ENCODE measurements at places on chromosomes 3 and 15.

DNA sequence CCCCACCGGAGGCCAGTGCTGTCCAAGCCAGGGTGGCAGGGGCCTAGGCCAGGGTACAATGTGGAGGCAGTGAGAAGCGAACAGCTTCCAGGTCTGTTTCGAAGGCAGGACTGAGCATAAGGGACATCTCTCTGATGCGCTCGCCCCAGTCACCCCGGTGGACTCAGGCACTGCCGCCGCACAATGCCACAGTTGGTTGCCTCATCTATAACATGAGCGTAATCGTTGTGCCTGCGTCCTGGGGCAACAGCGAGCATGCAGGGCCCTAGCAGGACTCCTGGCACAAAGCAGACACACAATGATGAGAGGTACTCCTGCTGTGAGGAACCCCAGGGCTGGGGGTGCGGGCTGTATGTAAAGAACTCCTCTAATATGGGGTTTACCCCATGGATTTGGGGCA lies 14.1 kb downstream of the HRH1 start:
- no peak for DNase-seq
- no peak overlapping the region for H3K27ac ChIP-seq
- H3K4me3 ChIP-seq: no peak overlapping the region
- H3K36me3 ChIP-seq: no peaks in the 10 kb centered on the region
- H3K4me1 ChIP-seq: no peaks in the 10 kb centered on the region
- H3K27me3 ChIP-seq: no peaks in the 10 kb centered on the region

GRCh38 chr3:78178740-78179363 lies 1139.0 kb downstream of the ROBO2 start:
- H3K27ac ChIP-seq: no peak overlapping the region
- no peak overlapping the region for H3K4me3 ChIP-seq
- DNase-seq: no peak
- no peaks in the 10 kb centered on the region for H3K36me3 ChIP-seq

- no peaks in the 10 kb centered on the region for H3K27me3 ChIP-seq
- H3K4me1 ChIP-seq: no peaks in the 10 kb centered on the region
- H3K4me3 ChIP-seq: no peak overlapping the region
- DNase-seq: no peak
- H3K36me3 ChIP-seq: no peaks in the 10 kb centered on the region
- H3K27ac ChIP-seq: no peak overlapping the region
These were observed 148.0 kb upstream of the MBNL1 start for GRCh38 chr3:152120601-152121269.

- no peaks in the 10 kb centered on the region for H3K36me3 ChIP-seq
- H3K27me3 ChIP-seq: no peaks in the 10 kb centered on the region
- no peaks in the 10 kb centered on the region for H3K4me1 ChIP-seq
- H3K4me3 ChIP-seq: no peak overlapping the region
These were observed 6.4 kb downstream of the TMCO5A start for GRCh38 chr15:37940876-37941275.

GRCh38 chr3:8353364-8353763 lies 148.3 kb upstream of the LMCD1 start:
- H3K36me3 ChIP-seq: no peaks in the 10 kb centered on the region
- DNase-seq: no peak
- H3K27me3 ChIP-seq: no peaks in the 10 kb centered on the region
- no peaks in the 10 kb centered on the region for H3K4me1 ChIP-seq
- no peak overlapping the region for H3K4me3 ChIP-seq
- H3K27ac ChIP-seq: no peak overlapping the region

- H3K27me3 ChIP-seq: peaks cover 3% of the 10 kb centered on the region
- peaks cover 14% of the 10 kb centered on the region for H3K36me3 ChIP-seq
- no peak overlapping the region for H3K27ac ChIP-seq
- no peak overlapping the region for H3K4me3 ChIP-seq
- peaks cover 10% of the 10 kb centered on the region for H3K4me1 ChIP-seq
- no peak for DNase-seq
These were observed 13.3 kb downstream of the ETV5 start for GRCh38 chr3:186095561-186096081.

GRCh38 chr3:188687389-188687788 lies 484.4 kb upstream of the TPRG1 start:
- no peak overlapping the region for H3K4me3 ChIP-seq
- H3K36me3 ChIP-seq: no peaks in the 10 kb centered on the region
- peak; percentile 50 for DNase-seq

- no peaks in the 10 kb centered on the region for H3K27me3 ChIP-seq
- no peaks in the 10 kb centered on the region for H3K4me1 ChIP-seq
- H3K4me3 ChIP-seq: no peak overlapping the region
- no peak for DNase-seq
- no peak overlapping the region for H3K27ac ChIP-seq
These were observed 44.6 kb downstream of the BHLHE40 start for GRCh38 chr3:5023777-5024346.
